IPS DF 19.7 (cell line): ENCODE measurements at places on chromosomes 3 and 15.

- no peak for DNase-seq
Measured at GRCh38 chr3:96753124-96753523, 61.3 kb upstream of the EPHA6 start.

DNA sequence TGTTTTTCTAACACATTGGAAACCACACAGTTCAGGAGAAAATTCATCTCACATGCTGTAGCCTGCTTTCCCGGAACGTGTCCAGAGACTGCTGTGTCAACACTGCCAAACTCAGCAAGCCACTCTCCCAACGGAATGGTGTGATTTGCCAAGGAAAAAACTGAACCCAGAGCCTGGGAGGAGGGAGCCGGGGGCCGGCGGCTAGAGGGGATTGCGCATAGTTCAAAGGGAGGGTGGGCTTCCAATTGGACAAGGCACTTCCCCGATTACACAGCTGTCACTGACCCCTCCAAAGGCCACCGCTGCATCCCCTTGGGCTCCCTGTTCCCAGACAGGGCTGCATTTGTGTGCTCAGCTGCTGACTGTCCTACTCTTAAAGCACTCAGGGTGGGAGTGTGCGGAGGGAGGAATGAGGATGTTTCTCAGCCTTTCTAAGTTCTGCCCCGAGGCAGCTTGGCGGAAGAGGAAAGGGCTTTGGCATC lies 256.2 kb downstream of the ZNF621 start:
- no peak for DNase-seq

- no peak for DNase-seq
Measured at GRCh38 chr3:15585111-15585845, 16.1 kb downstream of the HACL1 start.

DNA sequence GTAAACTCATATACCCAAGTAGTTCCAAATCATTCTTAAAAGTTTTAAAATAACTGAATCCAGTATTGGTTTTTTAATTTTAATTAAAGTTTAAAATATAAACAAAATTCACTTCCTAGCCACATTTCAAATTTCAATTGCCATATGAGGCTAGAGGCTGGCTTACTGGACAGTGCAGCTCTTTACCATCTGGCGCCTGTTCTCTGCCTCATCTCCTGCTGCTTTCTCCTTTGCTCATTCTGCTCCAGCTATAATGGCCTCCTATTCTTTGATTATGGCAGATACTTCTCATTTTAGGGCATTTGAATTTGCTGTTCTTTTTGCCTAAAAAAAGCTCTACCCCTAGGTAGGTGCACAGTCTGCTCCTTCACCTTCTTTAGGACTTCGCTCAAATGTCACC lies 19.1 kb downstream of the ARMC8 start:
- no peak for DNase-seq

DNA sequence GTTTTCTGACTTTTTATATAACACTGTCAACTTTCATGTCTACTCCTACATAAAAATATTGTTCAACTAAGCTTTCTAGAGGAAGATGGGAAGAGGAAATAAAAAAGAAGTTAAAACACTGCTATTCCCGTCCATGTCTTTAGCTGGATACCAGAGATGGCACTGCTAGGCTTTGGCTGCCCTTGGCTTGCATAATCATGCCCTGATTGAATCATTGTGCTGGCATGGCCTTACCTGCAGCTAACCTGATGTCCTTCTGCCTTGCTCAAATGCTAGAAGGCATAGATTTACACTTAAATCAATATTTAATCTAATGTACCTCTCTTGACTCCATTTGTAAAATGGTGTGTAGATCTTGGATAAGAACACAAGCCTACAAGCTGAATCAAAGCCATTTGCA lies 539.7 kb upstream of the IL12A start:
- no peak for DNase-seq

- no peak for DNase-seq
Measured at GRCh38 chr3:124824286-124824915, 62.8 kb downstream of the ITGB5 start.

- DNase-seq = no peak
Measured at GRCh38 chr15:52191207-52191606, at the start of gene GNB5. GNB5 (minus strand) TSS chr15:52191392; CDS start chr15:52184676, 6,716 bp downstream.
